Mesenchymal stem cell (in vitro differentiated cells and primary cell): ENCODE measurements at places on chromosomes 7 and 10.

GRCh38 chr10:113047151-113047550, 97.1 kb downstream of the TCF7L2 start:
- DNase-seq, result no peak

DNA sequence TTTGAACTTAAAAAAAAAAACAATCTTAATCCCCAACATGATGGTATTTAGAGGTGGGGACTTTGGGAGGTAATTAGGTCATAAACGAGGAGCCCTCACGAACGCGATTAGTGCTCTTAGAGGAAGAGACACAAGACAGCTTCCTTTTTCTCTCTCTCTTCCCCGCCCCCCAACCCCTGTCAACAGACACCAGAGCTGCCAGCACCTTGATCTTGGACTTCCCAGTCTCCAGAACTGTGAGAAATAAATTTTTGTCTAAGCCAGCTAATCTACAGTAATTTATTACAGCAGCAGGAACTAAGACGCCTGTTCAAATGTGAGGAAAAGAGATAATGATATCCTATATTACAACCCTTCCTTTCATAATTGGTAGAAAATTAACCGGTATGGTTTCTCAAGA, 40.1 kb downstream of the RELN start:
- DNase-seq, result no peak

- no peak for DNase-seq
These were observed 200.3 kb downstream of the TEX36 start for GRCh38 chr10:125482637-125483036.

- DNase-seq, result no peak
These were observed 980 bp upstream of the SH2B2 start for GRCh38 chr7:102285540-102286236.

- DNase-seq, result no peak
These were observed 111.4 kb upstream of the GLCCI1 start for GRCh38 chr7:7857143-7857583.

DNA sequence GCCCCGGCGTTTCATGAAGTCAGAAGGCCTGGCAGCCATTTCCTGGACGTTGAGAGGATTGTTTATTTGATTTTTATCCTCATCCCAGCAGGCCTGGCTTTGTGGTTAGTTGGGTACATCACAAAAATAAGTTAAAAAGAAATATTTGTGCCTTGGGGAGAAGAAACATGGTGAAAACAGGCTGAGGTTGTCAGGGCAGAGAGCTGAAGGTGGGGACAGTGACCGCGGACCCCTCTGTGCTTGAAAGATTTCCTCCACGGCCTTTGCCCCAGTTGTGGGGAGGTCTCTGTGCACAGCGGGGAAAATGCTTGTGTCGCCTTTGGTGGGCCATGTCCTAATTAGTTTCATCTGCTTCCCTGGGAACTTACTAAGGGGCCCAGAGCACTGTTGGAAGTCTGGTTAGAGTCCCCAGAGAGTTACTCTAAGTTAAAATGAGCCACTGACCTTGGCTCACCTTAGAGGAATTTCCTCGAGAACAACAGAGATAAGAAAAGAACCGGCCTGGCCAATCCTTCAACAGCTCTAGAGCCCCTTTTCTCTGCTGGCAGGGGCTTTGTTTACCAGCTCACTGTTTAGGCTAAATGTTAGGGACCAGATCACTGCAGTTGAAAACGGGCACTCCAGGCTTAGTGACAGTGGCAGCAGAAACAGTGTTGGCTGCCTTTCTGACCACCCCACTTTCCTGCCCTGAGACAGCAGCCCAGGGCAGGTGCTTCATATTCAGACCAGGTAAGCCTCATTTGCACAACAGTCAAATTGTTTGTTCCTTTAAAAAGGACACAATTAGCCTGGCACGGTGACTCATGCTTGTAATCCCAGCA, 37.9 kb downstream of the CRCP start:
- DNase-seq, result peak; percentile 88

DNA sequence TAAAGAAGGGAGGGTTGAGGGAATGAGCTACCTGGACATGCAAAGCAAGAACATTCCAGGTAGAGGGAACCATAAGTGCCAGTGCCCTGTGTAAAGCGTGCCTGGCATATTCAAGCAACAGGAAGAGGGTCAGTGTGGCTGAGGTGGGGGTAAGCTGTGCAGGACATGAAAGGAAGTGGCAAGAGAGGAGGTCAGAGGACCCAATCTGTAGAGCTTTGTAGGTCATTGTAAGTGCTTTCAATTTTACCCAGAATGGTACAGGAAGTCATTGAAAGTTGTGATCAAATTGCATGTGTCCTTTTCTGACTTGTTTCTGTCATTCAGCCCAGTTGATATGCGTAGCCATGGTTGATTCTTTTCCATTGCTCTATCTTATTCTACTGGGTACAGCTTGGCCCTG, 156.6 kb downstream of the NOC3L start:
- no peak for DNase-seq

DNA sequence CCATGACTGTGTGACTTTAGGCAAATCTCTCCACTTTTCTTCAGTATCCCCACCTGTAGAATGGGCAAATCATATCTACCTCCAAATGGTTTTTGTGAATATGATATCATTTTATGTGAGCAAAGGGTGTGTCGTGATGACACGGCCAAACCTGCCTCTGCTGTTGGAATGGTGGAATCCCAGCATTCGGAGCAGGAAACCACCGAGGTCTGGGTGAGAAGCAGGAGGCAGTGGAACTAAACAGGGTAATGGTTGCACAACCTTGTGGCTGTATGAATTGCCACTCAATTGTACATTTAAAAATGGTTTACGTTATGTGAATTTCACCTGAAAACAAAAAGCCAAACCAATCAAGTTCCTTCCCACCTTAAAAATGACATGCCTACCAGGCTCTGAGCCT, 131.4 kb upstream of the ZMIZ1 start:
- DNase-seq, result no peak

GRCh38 chr10:99560277-99561126, 27.8 kb downstream of the NKX2-3 start:
- peak; percentile 72 for DNase-seq

DNA sequence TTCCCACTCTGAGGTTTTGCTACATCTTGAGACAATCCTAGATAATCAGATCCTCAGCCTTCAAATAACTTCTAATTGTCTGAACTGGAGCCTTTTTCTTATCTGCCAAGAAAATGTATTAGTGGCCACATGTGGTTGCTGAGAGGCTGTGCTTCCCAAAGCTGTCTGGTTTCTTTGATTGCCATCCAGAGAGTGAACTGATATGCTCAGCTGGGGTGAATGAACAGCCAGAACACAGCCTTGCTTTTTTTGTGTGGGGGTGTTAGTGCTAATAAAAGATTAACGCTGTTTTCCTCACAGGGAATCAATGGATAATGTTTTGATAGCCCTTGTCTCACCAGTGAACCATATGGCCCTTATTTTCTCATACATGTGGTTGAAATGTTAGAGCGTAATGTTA, 66.9 kb downstream of the BBS9 start:
- no peak for DNase-seq

DNA sequence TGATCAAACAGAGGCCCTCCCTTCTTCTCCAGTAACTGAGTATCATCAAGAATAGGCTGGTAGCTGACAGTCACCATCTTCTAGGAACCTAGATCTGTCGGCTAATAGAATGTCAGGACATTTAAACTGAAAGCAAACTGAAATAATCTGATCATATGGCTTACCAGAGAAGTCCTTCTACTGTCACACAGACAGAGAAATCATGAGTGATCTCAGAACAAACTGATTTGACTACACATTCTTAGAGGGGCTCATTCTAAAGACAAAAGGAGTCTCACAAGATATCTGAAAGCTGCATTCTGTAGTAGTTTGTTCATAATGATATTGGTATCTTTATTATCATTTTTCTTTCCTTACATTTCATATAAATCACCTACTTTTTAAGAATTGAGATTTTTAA, 130.9 kb upstream of the ADCY1 start:
- no peak for DNase-seq

GRCh38 chr7:153472516-153472915, 579.7 kb upstream of the DPP6 start:
- DNase-seq, result no peak

GRCh38 chr7:149735181-149735602, 38.2 kb downstream of the ZNF467 start:
- DNase-seq, result no peak

DNA sequence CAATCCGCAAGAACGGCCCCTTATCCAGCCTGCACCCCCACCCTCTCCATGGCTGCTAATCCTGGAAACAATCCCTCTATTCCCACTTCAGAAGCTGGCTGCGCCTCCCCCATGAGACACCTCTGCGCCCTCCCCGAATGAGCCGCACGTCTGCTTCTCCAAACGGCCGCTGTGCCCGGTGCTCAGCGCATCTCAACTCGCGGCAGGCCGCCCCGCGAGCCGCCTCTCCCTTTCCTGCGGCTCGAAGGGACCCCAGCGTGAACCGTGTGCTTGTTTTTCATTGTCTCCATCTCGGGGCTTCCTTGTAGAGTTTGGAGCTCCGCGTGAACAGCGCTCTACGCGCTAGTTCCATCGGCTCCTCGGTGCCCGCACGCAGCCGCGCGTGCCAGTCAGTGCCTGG, 20.8 kb upstream of the FXYD4 start:
- DNase-seq, result no peak

DNA sequence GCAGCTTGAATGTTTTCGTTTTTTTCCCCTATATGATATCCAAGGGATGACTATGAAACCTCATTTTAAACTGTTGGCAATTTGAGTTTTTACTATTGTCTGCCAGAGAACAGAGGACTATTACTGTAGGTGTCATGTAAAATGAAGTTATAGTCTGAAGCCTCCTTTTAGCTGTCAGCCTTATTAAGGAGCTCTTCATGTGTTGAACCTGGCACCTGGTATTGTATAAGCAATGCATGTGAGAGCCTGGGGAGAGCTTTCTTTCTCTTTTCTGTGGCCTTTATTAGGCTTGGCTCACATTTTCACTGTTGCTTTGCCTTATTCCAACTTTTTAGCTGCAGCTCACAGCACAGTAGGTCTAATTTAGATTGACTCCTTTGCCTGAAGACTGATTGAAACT, 119.1 kb upstream of the FOXP2 start:
- DNase-seq, result no peak

- no peak for DNase-seq
These were observed 129.7 kb downstream of the MARCHF5 start for GRCh38 chr10:92420546-92421275.

DNA sequence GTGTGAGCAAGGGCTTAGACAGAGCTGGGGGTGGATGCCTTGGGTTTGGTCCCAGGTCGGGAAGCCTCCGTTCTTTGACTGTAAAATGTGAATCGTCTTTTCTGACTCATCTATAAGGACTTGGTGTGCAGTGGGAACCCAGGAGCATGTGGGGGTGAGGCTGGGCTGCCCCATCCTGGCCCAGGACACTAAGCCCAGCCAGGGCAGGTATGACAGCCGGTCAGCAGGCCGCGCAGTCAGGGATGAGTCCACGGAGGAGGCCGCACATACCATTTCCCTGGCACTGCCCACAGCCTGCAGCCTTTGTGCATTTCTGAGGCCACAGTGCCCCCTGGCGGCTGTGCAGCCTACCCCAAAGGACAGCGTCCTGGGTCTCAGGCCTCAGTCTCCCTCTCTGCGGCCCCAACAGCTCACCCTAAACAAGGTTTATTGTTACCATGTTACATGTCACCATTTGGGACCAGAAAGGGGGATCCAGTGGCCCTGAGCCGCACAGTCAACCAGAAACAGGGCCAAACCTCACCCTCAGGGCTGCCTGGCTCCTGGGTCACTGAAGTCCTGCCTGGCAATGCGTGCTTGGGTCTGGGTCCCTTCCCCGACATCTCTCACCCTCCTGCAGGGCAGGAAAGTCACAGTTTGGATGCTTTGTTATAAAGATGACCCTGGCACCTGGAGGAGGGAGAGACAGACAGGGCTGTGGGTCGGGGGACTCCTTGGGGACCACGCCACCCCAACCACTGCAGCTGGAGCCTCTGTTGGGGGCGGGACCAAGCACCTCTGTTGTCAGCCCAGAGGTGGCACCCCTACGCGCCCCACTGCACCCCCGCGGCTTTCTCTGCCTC, 14.4 kb upstream of the SH2B2 start:
- peak; percentile 75 for DNase-seq

DNA sequence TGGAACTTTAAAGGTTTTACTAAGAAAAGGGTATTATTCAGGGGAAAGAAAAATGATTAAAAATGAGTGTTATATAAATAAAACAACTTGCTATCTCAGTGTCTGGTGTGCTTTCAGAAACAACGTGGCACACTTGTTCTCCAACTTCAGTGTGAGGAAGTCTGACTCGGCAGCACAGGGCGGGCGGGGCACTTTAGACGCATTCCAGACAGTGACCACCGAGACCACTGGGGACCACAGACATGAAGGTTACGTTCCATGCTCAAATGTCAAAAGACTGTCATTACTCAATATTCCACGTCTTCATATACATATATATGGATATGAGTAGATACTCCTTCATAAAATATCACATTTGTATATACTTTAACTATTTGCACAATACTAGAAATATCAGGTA, 87.0 kb downstream of the LARP4B start:
- DNase-seq, result peak; percentile 24

GRCh38 chr10:133475425-133475734, 21.6 kb downstream of the SCART1 start:
- DNase-seq, result no peak

GRCh38 chr10:112721080-112721698, 228.9 kb upstream of the TCF7L2 start:
- peak; percentile 42 for DNase-seq

DNA sequence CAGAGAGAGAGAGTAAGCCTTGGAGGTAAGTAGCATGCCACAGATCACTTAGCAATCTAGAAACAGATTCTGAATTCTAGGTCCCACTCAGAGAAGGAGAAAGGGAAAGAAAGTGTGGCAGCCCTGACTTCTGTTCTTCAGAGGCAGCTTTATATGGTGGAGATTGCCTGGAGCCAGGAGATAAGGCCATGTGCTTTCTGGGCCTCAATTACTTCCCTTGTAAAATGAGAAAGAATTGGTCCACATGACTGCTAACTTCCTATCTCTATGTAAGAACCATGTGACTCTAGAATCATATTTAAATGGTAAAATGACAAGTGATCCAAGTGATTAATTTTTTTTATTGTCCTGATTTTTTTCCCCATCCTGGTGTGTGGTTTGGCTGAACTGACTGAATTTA, 64.1 kb downstream of the HHEX start:
- no peak for DNase-seq

- peak; percentile 22 for DNase-seq
These were observed 395.2 kb downstream of the TFEC start for GRCh38 chr7:115635376-115635775.

DNA sequence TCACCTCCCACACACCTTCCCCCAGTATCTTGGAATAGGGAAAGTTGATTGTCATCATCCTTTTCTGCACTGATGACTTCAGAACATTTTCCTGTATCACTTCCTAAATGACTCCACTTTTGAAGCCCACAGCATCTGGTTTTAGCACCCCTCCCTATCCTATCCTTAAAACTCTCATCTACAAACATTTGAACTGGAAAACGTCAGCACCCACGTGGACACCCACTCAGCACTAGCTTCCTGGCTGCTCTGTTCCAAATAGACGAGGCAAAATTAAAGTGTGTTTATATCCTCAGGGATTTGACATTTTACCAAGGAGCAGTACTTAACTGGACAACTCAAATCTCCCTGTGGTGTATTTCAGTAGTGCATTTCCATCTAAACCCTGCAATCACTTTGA, 73.9 kb downstream of the REEP3 start:
- DNase-seq, result no peak
